ENCODE measurements at places on chromosomes 12 and 14. TPM values are rescaled to one million over a fixed set of nuclear protein-coding genes. Genes with fewer than 3 reads are reported as not detected.

GRCh38 chr12:131189781-131190180 lies 236.1 kb downstream of the ADGRD1 start:
- H3K27ac ChIP-seq = no peak overlapping the region
- no peaks in the 10 kb centered on the region for H3K4me1 ChIP-seq
- no peak for DNase-seq
- H3K27me3 ChIP-seq = no peaks in the 10 kb centered on the region

GRCh38 chr12:116694653-116695463 lies 43.0 kb downstream of the SPRING1 start:
- H3K27ac ChIP-seq = no peak overlapping the region
- DNase-seq = peak; percentile 70
- H3K36me3 ChIP-seq = no peaks in the 10 kb centered on the region
- H3K4me3 ChIP-seq = peak overlapping the region; percentile 26
- peaks cover 3% of the 10 kb centered on the region for H3K4me1 ChIP-seq

- no peaks in the 10 kb centered on the region for H3K27me3 ChIP-seq
- H3K4me3 ChIP-seq = no peak overlapping the region
- no peak for DNase-seq
- H3K4me1 ChIP-seq = no peaks in the 10 kb centered on the region
- peaks cover 44% of the 10 kb centered on the region for H3K36me3 ChIP-seq
These were observed 17.8 kb downstream of the E2F7 start for GRCh38 chr12:77047341-77048109.

DNA sequence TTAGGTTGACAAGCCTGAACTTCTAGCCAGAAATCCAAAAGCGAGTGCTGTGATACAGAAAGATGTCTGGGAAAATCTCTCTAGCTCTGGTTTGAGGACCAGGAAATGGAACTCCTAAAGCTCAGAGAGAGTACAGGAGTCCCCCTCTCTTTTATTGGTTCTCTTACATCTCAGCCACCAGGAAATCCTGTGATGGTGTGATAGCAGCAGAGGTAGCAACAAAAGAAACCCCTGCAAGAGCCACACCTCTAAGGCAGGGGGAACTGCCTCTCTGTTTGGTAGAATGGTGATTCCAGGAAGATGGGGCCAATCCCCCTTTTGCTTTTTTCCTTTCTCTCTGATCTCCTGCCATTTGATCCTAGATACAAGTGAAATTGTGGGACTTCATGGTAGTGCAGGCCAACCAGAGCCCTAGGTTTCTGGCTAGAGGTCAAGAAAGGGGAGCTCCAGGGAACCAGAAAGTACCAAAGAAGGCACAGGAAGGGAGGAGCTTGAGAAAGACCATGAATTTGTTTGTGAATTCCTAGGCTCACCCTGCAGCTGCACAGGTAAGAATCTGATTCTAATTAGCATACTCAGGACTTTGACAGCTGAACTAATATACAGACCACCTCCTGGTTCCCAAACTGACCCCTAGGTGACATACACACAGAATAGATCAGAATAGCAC lies 88.5 kb downstream of the PAPLN start:
- DNase-seq = peak; percentile 51
- no peak overlapping the region for H3K4me3 ChIP-seq
- peaks cover 14% of the 10 kb centered on the region for H3K36me3 ChIP-seq
- no peak overlapping the region for H3K27ac ChIP-seq
- peaks cover 8% of the 10 kb centered on the region for H3K4me1 ChIP-seq

EXOC3L4 gene
- 2.1 TPM for total RNA-seq

- no peaks in the 10 kb centered on the region for H3K4me1 ChIP-seq
- no peaks in the 10 kb centered on the region for H3K36me3 ChIP-seq
- no peak overlapping the region for H3K27ac ChIP-seq
- no peak for DNase-seq
- no peak overlapping the region for H3K4me3 ChIP-seq
These were observed 10.0 kb downstream of the BRF1 start for GRCh38 chr14:105290621-105291346.

DNA sequence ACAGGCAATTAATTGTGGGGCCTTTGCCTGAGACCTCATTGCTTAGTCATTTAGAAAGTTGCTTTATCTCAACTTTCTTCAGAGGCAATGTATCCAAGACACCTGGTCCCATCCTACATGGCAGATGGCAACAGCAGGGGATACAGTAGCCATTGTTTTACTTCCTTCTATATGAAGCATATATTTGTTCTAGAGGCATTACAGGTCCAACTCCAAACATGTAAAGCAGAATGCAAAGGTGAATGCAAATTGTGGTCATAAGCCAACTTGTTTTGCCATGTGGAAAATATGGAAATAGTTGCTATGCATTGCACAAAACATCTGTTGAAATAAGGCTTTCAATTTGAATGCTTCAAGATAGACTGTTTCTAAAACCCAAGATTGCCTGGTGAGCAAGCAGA lies 109.8 kb upstream of the BCAT1 start:
- no peak overlapping the region for H3K4me3 ChIP-seq
- H3K4me1 ChIP-seq = no peaks in the 10 kb centered on the region
- H3K27me3 ChIP-seq = no peaks in the 10 kb centered on the region
- DNase-seq = no peak
- H3K27ac ChIP-seq = no peak overlapping the region
- no peaks in the 10 kb centered on the region for H3K36me3 ChIP-seq

OR4K1 gene
- total RNA-seq = not detected

CHGA gene
- total RNA-seq = 4.5 TPM

DNA sequence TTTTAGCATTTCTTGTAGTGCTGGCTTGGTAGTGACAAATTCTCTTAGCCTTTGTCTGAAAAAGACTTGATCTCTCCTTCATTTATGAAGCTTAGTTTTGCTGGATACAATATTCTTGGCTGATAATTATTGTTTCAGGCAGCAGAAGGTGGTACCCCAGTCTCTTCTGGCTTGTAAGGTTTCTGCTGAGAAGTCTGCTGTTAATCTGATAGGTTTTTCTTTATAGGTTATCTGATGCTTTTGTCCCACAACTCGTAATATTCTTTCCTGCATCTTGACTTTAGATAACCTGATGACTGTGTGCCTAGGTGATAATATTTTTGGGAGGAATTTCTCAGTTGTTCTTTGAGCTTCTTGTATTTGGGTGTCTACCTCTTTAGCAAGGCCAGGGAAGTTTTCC lies 41.2 kb downstream of the AEBP2 start:
- no peak for DNase-seq
- no peak overlapping the region for H3K27ac ChIP-seq
- no peaks in the 10 kb centered on the region for H3K4me1 ChIP-seq
- H3K4me3 ChIP-seq = no peak overlapping the region

TWF1 gene
- 29.1 TPM for total RNA-seq

MORN3 gene
- 0.89 TPM for total RNA-seq

GRCh38 chr14:32018391-32019092 lies 58.6 kb upstream of the ARHGAP5 start:
- no peaks in the 10 kb centered on the region for H3K36me3 ChIP-seq
- no peaks in the 10 kb centered on the region for H3K27me3 ChIP-seq
- no peak overlapping the region for H3K4me3 ChIP-seq

TMED8 gene
- 19.0 TPM for total RNA-seq

DNA sequence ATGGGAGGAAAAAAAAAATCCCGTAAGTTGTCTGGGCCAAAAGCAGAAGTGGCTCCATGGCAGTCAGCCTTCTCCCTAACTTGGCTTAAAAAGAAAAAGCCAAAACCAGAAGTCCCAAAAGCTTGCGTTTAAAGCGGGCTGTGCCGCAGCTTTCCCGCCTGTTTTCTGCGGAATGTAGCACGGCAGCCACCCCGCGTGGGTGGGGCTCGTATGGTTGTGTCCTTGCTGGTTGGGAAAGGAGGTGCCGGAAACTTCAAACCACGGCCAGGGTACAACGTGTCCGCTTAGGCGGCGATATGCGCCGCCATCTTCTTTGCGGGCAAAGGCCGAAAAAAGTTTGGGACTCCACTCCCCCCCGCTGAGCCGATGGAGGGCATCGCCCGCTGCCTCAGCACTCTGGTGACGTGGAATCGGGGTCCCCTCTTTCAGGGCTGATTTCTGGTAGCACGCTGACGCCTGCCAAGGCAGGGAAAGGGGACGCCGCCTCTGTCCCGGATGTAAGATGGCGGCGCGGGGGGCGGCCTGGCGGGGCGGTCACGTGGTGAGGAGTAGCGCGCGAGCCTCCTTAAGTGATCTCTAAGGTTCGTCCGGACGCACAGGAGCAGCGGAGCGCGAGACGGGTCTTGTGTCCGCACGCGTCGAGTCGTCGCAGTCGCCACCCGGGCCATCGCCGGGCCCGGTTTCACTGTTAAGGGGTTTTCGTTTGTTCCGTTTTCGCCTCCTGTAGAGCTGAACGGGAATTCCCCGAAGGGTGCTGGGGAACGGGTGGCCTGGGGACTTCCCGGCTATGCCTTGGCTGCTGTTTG lies 135.8 kb downstream of the MON2 start:
- H3K27me3 ChIP-seq = no peaks in the 10 kb centered on the region
- peak overlapping the region; percentile 99 for H3K27ac ChIP-seq
